HepG2 (cell line): ENCODE measurements at places on chromosomes 3 and 15.

DNA sequence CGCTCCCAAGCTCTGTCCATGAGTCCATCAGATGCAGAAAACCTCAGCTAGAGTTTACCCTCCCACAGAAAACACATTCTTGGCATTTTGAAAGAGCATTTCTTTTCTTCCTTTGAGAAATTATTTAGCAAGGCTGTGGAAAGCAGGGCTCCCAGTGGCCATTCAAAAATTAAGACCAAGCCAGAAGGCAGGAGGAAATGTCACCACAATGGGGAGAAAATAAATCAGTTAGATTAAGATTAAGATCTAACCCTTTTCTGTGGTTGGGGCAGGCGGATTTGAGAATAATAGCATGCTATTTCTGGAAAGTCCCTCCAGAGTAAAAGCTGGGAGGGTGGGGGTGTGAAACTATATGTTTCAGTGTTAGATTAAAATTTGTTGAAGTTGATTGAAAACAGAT, 20.2 kb downstream of the LRIG1 start:
- DNase-seq, result peak; percentile 45

GRCh38 chr15:63628123-63628822, 31.1 kb downstream of the FBXL22 start:
- no peak for DNase-seq

DNA sequence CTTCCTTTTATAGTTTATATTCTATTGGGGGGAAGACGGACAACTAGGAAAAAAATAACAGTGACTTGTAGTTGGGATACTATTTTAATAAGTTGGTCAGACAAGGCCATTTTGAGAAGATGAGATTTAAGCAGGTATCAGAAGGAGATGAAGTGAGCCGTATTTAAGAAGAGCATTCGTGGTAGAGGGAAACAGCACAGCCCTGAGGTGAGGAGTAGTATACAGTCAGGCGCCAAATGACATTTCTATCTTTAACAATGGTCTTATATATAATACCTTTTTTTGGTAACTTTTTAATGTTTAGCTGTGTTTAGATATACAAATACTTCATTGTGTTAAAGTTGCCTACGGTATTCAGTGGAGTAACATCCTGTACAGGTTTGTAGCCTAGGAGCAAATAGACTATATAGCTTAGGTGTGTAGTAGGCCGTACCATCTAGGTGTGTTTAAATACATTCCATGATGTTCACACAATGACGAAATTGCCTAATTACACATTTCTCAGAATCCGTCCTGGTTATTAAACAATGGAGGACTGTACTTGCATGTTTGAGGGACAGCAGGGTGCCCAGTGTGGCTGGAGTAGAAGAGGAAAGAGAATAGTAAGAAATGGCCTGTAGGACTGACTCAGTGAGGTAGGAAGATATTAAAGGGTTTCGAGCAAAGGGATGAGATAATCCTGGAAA, 1.6 kb downstream of the NKTR start:
- peak; percentile 39 for DNase-seq

DNA sequence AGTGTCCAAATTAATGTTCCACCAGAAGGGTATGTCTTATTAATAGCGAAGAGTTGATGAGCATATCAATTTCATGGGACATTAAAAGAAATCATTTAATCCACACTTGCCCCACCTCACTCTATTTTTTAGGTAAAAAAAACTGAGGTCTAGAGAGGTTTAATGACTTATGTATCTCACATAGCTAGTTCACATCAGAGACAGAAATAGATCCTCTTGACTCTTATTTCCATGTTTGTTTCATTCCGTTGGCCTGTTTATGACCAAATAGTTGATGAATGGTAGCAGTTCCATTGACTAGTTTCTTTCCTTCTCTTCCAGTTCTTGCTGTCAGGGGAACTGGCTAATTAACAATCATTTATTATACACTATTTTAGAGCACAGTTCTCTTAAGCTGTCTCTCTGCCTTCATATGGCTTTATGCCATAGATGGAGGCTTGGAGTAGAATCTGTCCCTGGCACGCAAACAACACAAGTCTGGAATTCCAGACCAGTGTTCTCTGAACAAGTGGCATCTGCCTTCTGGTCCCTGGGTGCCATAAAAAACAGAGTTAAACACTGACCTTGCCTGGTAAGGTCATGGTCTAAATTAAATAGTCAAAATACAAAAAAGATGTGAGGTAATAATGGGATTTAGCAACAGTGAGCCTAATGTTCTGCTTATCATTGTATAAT, 220.0 kb upstream of the CGNL1 start:
- DNase-seq, result no peak

DNA sequence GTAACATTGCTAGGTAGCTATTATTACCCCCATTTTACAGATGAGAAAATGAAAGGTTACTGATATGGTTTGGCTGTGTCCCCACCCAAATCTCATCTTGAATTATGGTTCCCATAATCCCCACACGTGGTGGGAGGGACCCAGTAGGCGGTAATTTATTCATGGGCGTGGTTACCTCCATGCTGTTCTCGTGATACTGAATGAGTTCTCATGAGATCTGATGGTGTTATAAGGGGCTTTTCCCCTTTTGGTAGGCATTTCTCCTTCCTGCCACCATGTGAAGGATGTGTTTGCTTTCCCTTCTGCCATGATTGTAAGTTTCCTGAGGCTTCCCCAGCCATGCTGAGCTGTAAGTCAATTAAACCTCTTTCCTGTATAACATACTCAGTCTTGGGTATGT, 252.1 kb downstream of the OPA1 start:
- no peak for DNase-seq

DNA sequence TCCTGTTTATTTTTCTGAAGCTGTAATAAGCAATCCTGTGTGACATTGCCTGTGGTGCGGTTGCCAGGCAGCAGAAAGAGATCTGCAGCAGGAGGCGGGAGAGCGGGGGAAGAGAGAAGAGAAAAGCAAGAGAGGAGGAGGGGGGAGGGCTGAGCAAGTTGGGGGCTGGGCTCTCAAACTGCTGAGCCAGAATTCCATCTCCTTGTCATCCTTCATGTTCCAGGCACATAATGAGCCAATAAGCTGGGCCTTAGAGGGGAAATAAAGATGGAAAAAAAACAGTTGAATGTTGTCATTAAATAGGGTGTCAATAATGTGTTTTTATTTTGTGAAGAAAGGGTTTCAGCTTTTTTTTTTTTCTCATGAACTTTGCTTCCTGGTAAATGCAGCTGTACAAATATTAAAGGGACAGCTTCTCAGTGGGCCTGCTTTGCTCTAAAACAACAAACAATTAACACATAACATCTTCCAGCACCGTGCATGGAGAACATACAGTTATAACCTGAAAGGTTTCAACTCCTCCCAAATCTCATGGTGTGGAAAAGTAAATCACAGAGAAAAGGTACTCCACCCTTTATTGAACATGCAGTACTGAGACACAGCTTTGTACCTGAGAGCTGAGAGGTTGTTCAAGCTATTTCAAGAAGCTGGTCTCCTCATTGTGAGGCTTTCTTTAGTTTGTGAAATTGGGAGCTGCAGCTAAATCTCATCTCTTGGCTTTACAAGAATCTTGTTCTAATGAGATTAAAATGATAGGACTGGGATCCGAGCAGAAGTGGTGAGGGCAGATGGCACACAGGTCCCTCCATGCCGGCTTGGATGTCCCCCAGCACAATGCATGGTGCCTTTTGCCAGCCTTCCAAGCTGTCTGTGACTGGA, 451.1 kb upstream of the KCNMB2 start:
- DNase-seq, result peak; percentile 9

GRCh38 chr15:73838831-73839426, 34.4 kb upstream of the TBC1D21 start:
- no peak for DNase-seq

- DNase-seq, result no peak
These were observed 44.5 kb downstream of the NKIRAS1 start for GRCh38 chr3:23872330-23872729.

- peak; percentile 82 for DNase-seq
These were observed 129.4 kb downstream of the LPP start for GRCh38 chr3:188283347-188283746.

- DNase-seq, result no peak
These were observed 163.4 kb downstream of the ALDH1A2 start for GRCh38 chr15:57902155-57902554.

- no peak for DNase-seq
These were observed at the start of gene GPR176 for GRCh38 chr15:39919748-39920509. TSS of gene GPR176 (minus strand) at chr15:39920266. CDS start at chr15:39920026, 240 bp downstream.

- no peak for DNase-seq
These were observed 666 bp downstream of the MAPKBP1 start for GRCh38 chr15:41774882-41775417.

DNA sequence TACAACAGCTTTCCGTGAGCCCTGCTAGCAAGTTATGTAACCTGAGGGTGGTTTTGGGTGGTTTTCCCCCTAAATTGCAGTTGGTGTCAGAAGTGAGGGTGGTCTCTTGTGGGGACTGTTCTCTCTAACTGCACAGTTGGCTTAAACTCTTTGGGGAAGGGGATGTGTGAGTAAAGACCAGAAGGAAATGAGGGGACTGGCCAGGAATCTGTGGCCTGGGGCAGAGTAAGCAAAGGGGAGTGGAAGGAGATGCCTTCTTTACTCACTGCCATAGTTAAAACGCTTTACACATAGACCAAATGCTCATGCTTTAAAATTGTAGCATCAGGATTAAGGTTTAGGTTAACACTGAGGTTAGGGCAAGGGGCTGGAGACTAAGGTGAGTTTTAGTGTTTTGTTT, 21.2 kb upstream of the XIRP1 start:
- no peak for DNase-seq

GRCh38 chr15:31474059-31474868, 147.6 kb downstream of the KLF13 start:
- no peak for DNase-seq

DNA sequence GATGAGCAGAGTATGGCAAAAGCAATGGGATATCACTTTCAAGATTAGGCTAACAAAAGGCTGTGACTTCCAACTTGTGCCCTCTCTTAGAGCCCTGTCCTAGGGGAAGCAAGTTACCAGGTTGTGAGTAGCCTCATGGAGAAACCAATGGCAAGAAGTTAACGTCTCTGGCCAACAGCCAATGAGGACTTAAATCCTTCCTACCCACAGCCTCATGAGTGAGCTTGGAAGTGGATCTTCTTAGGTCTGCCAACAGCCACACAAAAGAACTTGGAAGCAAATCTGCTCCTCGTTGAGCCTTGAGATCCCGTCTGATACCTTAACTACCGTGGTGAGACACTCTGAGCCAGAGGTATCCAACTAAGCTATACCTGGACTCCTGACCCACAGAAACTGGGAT, 5.7 kb downstream of the NME9 start:
- DNase-seq, result no peak

- DNase-seq, result no peak
These were observed 70.3 kb downstream of the SENP2 start for GRCh38 chr3:185656321-185656840.

- no peak for DNase-seq
These were observed 137.1 kb upstream of the WNT5A start for GRCh38 chr3:55624238-55624637.

DNA sequence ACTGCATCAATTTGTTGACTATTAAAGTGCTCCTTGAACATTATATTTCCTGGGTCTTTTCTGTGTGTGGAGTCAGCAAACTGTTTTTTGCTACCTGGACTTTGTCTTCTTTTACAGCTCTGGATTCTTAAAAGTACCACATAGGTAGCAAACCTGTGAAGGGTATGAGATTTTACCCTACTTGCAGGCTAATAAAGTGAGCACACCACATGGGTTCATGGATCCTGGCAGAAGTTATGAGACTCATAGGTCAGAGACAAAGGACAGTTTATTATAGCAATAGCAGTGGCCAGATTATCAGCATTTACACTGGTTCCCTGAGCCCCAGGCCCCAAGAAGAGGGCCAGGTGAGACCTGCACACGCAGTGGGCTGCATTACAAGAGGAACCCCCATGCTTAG, 8.0 kb upstream of the SACM1L start:
- no peak for DNase-seq
